ENCODE measurements at places on chromosomes 2 and 18.

GRCh38 chr18:12474876-12475275, 67.1 kb downstream of the PRELID3A start:
- no peak for DNase-seq

DNA sequence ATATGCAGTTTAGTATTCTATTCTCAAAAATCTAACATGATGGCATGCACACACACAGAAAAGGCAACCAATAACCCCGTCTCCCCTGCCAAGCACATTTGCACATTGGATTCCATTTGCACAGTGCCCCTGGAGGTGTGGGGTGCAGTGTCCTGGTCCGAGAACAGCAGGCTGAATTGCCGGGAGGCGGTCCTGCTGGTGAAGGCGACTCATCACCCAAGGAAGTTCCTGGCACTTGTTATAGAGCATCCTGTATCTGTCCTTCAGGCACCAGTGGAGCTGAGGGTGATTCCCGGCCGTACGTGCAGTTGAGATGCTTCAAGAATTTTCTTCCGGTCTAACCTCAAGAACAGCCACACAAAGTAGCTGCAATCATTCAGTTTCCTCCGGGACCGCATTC, 73.0 kb upstream of the RAB12 start:
- no peak for DNase-seq

DNA sequence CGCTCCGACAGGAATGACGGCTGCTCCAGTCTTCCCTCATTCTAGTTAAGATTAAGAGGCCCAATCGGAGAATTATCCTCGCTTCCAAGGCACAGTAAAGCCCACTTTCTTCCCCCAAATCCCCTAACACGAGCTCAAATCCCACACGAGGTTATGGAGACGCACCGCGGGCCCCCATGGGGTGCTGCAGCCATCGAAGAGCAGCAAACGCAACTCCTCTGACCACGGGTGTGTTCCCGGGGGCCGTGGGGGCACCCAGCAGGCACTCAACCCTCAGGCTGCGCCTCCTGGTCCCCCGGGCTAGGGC, 446 bp downstream of the COPS9 start:
- no peak for DNase-seq

GRCh38 chr2:126966601-126967000, 67.9 kb downstream of the TEX51 start:
- no peak for DNase-seq

GRCh38 chr2:65863713-65864112, 431.3 kb upstream of the SPRED2 start:
- no peak for DNase-seq

DNA sequence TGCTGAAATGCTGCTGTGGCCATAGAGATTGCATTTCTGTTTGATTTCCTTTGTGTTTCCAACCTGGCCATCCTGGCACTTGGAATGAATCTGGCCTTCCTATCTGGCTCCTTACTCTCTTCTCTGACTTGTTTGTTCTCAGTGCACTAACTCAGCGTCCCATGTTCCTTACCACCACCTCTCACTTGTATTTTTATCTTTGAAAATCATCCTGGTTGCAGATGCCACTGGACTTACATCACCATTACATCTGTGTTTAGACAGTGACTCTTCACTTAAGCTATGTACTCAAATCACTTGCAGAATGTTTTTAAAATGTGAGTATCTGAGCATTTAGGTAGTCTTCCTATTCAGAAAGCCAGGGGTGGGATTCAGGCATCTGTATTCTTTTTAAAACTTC, 239.5 kb downstream of the WDR7 start:
- DNase-seq: no peak

DNA sequence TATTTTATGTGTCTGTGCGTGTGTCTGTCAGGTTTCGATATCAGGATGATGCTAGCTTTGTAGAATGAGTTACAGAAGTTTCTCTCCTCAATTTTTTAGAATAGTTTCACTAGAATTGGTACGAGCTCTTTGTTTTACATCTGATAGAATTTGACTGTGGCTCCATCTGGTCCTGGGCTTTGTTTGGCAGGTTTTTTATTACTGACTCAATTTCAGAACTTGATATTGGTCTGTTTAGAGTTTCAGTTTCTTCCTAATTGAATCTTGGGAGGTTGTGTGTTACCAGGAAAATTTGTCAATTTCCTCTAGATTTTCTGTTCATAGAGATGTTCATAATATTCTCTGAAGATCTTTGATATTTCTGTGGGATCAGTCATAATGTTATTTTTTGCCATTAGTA, 289.4 kb upstream of the COL3A1 start:
- DNase-seq: no peak

DNA sequence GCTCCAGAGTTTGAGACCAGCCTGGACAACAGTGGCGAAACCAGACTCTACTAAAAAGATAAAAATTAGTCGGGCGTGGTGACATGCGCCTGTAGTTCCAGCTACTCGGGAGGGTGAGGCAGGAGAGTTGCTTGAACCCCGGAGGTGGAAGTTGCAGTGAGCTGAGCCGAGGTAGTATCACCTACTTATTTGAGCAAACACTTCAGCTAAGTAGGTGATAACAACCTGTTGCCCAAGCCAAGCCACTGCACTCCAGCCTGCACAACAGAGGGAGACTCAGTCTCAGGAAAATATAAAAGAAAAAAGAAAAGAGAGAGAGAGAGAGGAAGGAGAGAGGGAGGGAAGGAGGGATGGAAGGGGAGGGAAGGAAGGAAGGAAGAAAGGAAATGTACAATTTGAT, 21.3 kb downstream of the FER1L5 start:
- no peak for DNase-seq

- DNase-seq: no peak
Measured at GRCh38 chr2:204026294-204026693, 89.7 kb downstream of the ICOS start.

- DNase-seq: no peak
Measured at GRCh38 chr2:225649274-225649673, 249.8 kb downstream of the NYAP2 start.

DNA sequence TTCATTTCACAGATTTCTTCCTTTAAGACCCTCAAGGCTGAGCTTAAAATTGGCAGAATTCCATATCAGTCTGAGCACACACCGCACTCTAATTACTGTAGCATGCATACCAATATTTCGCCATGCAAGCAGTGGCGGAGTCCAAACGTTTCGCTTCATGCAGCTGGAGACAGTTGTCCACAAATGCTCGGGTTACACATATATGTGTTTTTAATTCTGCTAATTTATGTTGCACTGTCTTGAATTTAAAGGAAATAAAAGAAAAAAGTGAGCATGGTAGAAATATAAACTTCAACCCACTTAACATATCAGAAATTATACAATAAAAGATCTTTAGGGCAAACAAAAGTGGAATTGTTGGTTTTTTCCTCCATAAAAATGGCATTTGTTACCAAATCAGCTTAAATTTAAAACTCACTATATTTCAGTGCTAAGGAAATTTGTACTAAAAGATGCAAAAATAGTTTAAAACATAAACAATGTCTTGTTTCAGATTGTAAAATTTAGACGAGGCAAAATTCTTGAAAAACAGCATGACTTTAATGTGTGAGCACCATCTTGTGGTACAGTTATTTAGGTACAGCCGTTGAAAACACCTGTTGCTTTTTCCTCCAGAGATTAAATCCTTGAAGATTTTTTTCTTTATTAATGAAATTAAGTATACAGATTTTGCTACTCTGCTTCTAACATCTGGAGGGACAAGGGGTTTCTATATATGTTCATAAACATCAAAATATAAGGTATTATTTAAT, 24.1 kb upstream of the KANSL1L start:
- DNase-seq: no peak
